Activated CD4-positive, alpha-beta T cell treated with anti-CD3 and anti-CD28 coated beads, Interleukin-10, Interleukin-2, amounts not matched to agents 100 ng/mL and 50 ng/mL, durations not matched to agents 16 hours and 8 hours (primary cell): ENCODE measurements at places on chromosomes 7 and 10.

DNA sequence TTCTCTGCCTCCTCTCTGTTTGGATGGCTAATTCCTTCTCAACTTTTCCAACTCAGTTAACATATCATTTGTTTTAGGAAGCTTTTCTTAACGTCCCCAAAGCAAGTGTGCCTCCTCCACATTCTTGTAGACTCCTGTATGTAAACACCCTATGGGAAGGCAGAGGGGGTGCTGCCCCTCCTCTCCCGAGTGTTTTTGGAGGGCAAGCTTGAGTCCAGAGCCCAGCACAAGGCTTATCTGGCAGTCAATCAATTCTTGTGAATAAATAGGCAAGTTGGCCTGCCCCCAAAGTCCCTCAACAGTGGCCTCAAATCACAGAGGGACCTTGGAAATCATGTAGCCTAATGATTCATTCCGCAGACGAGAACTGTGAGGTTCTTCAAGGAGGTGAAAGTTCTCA lies 305.6 kb downstream of the RPS24 start:
- no peak for DNase-seq

DNA sequence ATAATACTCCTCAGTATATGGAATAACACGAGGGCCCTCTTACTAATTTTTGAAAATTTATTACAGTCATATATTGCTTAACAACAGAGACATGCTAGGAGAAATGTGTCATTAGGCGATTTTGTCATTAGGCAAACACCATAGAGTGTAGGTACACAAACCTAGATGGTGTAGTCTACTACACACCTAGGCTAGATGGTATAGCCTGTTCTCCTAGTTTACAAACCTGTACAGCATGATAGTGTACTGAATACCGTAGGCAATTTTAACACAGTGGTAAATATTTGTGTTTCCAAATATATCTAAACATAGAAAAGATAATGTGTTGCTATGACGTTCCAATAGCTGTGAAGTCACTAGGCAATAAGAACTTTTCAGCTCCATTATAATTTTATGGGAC lies 12.8 kb downstream of the OR2F1 start:
- no peak for DNase-seq

DNA sequence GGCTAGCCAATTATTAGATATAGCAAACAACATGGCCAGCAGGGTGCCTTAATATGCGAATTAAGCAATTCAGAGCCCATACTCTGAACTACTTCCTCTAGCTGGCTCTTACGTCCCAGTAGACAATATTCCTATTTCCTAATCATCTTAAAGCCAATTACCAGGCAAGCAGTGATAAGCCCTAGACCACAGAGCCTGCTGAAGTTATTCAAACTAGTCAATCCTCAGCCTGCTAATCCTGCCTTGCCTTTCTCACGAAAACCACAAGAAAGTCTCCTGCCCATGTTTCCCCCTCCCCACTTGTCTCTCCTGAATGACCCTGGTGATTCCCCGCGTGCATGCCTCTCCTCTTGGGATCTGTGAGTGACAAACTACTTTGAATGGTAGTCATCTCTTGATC lies 86.8 kb upstream of the CACNA2D1 start:
- DNase-seq: no peak

DNA sequence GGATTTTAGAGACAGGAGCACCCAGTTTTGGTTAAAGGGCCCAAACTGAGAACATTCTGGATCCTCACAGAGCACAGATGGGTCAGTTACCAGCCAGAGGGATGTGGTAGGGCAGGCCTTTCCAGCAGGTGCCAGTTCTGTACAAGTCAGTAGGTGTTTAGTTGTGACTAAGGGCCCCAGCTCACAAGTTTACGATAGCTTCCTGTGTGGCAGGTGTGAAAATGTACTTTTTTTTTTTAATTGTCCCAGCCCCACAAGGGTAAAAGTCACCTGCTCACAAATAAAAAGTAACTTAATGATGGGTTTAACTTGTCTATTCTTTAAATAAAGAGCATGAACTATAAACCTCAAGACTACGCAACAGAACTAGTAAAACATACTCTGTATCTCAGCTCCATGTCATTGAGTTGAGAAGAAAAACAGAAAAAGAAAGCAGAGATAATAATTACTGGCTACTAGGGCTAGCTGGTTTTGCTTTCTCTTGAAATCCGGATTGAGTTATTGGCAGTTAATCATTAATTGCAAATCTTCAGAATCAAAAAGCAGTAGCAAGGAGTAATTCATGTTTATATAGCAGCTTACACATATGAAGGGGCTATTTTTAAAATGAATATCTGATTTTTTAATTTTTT lies 15.4 kb downstream of the NFE2L3 start:
- DNase-seq: peak; percentile 65

DNA sequence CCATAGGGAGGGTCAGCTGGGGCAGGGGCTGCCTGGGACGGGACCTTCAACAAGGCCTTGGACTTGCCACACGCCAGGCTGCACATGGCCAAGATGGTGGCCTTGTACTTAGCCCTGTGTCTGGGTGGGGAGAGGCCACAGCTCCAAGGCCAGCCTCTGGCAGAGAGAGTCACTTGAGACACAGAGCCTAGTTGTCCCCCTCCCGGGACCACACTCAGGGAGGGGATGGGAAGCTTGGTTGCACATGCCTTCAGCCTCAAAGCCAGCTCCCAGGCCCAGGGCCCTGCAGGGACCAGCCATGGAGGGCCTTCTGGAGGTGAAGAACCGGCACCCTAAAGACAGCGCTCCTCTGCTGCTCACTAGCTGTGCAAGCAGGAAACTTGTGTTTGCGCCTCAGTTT lies 16.7 kb downstream of the MMRN2 start:
- no peak for DNase-seq

- DNase-seq: peak; percentile 36
Observed at GRCh38 chr10:100827819-100828737, 82.7 kb downstream of the PAX2 start.

DNA sequence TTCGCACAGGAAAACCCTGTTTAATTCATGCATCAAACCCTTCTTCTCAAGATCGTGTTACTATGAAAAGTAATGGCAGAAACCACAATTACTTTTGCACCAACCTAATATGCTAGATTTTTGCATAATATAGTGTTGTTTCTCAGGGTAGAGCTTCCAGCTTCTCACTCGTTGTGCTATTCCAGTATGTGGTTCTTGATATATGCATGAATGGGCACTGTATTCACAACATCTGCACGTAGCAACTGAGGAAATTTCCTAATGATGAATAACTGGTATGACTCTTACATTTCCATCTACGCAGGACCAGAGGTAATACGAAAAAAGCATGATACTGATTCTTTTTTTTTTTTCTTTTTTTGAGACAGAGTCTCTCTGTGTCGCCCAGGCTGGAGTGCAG lies 326.6 kb upstream of the GALNT17 start:
- no peak for DNase-seq

GRCh38 chr7:98125759-98126158 lies 19.1 kb downstream of the LMTK2 start:
- DNase-seq: no peak

DNA sequence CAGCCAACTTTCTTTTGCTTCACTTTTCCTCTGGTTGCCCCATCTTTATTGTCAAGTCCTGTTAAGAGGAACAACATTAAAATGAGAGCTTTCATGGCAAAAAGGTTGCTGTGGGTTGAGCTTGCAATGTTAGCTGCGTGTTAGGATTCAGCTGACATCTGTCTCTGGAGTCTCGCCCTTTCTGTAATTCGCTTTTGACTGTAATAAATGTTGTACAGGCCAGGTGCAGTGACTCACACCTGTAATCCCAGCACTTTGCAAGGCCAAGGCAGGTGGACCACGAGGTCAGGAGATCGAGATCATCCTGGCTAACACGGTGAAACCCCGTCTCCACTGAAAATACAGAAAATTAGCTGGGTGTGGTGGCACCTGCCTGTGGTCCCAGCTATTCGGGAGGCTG lies 24.1 kb downstream of the MNX1 start:
- DNase-seq: no peak

DNA sequence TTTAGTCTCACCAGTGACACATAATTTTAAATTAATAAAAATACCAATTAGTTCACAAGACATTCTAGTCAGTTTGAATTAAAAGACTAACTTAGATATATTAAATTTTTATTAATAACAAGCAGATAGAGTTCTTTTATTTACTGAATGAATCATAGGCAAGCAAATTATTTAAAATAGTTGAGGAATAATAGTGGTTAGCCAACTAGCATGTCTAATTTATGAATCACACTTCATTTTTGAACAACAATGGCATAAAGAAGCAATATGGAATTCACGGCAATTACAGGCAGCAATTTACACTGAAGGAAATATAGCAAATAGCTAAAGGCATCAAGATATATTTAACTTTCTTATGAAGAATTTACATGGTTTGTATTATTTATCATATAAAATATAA lies 187.0 kb upstream of the SLC26A5 start:
- DNase-seq: no peak

DNA sequence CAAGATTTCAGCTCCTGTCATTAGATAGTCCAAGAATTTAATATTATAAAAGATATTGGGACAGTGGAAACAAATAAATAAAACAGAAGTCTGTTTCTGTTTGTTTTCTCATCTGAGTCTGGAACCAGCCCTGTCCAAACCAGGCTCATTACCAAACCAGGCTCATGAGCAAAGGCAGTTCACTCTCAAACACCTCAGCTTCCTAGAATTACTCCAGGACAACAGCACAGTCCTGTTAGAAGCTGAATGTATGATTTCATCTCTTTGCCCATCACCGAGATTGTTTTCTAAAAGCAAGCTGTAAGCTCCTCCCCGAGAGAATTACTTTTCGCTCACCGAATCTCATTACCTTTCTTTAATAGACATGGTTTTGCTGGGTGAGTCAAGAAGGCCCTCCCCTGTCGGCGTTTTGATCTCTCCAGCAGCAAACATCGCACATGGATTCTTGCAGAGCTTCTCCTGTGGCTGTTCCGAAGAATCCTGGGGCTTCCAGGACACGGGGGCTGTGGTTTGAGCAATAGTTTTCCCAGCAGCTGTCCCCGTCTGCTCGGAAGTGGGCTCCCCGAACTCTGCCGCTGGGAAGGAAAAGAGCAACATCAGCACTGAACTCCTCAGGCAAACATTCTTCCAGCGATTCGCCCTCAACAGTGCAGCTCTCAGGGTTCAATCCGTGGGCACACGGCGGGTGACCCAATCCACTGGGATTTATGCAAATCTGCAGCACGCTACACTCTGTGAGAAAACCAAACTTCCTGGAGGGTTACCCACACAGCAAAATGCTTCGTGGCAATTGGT lies 112.5 kb downstream of the SVIL start:
- no peak for DNase-seq

- DNase-seq: no peak
Observed at GRCh38 chr7:159095979-159096411, 48.7 kb downstream of the VIPR2 start.

GRCh38 chr7:112529521-112529920 lies 48.7 kb downstream of the LSMEM1 start:
- DNase-seq: no peak

- no peak for DNase-seq
Observed at GRCh38 chr7:91527460-91527859, 263.2 kb downstream of the FZD1 start.
